ENCODE measurements at places on chromosomes 1 and 21.

DNA sequence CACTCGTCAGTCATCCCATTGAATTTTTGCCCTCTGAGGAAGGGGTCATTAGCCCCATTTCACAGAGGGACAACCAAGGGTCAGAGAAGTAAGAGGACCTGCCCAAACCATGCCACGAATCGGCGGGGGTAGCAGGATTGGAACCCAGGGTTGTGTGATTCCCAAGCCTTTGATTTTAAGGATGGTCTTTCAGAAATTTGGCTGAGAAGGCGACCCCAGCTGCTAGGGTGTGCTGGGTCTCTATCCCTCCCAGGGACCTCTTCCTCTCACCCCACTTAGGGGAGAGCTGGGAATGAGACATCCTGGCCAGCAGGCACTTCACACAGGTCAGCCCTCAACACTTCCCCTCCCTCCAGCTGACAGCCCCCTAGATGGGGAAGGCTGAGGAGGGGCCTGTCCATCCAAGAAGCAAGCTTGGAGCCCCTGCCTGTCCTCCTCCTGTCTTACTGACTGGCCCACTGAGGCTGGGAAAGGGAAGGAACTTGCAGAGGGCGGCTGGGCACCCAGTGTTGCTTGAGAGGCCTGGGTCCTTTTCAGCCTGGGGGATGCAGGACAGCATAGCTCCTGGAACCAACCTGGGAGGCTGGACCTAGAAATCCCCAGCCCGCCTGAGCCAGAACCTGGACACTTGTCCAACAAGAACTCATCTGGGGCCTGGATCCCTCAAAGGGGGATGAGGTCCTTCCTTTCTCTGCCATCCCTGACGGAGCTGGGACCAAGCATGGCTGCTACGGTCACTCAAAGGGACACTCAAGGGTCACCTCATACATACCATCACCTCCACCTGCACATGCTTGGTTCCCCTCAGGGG is 1.7 kb downstream of the SDC3 start:
- no peak for DNase-seq

DNA sequence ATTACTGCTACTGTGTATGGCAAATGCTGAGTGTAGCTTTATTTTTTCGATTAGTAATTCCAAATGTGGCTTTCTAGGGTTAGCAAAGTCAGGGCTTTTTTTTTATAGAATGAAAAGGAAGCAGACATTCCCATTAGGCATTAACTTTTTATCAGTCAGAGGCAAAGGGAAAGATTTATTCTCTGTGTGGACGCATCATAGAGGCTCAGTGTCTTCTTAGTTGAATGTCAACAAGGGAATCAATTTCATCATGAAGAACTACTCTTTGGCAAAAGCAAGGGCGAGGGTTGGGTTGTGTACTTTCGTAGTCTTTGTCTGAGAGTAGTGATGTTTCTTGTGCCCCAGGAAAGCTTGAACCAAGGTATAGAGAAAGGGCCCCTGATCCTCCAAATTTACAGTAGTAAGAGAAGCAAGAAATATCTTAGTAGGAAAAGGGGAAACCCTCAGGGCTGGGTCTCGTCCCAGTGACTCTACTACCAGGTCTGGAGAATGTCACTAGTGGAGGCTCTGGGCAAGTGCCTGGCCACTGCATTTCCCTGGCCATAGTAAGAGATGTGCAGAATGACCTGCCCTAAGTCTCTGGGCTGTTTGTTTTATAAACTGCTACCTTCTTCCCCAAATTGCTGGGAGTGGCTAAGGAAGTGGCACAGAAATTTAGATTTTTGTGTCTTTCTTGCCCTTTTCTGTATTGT is 30.0 kb upstream of the MACF1 start:
- no peak for DNase-seq

GRCh38 chr1:33636209-33636608 is 163.8 kb downstream of the ZSCAN20 start:
- DNase-seq, result no peak

- no peak for DNase-seq
These were observed 68.7 kb upstream of the CNTN2 start for GRCh38 chr1:204974327-204974726.

GRCh38 chr1:21579791-21580190 is 70.6 kb downstream of the ALPL start:
- no peak for DNase-seq

- DNase-seq, result no peak
These were observed 118.6 kb upstream of the KAZN start for GRCh38 chr1:14479865-14480264.

- no peak for DNase-seq
These were observed 99.5 kb downstream of the BCAR3 start for GRCh38 chr1:93581917-93582850.

DNA sequence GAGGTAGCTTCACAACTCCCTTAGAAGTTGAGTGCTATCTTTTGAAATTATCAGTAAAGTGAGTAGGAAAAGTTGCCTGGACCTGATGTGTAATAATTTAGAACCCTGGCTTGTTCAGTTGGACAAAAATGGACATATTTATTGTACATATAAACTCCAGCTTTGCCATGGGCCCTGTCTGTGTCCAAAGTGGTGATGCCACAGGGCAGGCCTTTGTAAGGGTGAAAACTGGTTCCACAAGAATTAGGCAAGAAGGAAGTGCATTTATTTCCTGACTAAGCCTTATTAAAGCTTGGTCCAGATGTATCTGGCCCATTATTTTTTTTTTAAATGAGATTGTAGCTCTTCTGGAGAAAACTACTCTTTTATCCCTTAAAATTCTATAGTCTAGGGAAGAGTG is 47.9 kb downstream of the MACO1 start:
- DNase-seq, result no peak

DNA sequence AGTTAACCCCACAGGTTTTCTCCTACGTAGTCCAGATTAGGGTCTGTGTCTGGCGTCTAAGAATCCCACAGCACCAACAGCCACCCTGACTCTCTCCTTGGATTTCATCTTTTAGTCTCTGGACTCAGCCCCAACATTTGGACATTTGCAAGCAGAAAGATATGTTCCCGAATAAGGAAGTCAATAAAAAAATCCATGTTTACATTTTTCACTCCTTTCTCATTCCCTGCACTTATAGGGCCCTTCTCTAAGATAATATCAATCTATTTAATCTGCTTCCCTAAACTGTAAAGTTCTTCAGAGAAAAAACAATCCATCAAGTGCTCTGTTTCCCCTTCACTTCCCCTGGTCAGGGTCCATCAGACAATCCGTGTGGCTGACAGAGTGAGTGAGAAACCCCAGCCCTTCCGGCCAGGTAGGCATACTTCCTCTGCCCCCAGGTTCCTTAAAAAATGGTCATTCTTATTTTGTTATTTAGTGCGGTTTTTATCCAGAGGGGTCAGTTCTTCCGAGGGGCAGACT is 105.9 kb upstream of the CDC42BPA start:
- no peak for DNase-seq

- peak; percentile 75 for DNase-seq
These were observed 24.7 kb downstream of the CDK18 start for GRCh38 chr1:205528887-205529825.

- DNase-seq, result no peak
These were observed 4.2 kb upstream of the ANGPTL7 start for GRCh38 chr1:11184973-11185372.

GRCh38 chr1:76625886-76626678 is 241.2 kb upstream of the ST6GALNAC5 start:
- DNase-seq, result no peak

GRCh38 chr1:108075055-108075454 is 110.1 kb upstream of the VAV3 start:
- no peak for DNase-seq

DNA sequence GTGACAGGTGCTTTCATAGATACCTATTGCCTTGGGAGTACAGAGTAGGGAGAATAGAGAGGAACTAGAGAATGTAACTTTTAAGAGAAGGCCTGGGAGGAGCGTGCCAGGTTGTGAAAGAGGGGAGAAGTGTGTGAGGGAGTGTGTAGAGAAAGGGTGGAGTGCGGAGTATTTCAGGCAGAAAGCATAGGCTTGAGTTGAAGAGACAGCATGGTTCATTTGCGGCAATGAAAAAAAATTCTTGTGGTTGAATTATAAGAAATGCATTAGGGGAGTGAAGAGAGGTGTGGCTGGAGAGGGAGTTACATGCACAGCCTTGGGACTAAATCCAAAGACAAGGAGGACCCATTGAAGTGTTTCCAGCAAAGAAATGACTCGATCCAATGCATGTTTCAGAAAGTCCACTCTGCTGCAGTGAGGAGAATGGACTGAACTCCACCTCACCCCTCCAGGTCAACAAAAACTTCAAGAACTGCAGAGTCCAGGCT is 81.7 kb upstream of the ADAM30 start:
- no peak for DNase-seq

DNA sequence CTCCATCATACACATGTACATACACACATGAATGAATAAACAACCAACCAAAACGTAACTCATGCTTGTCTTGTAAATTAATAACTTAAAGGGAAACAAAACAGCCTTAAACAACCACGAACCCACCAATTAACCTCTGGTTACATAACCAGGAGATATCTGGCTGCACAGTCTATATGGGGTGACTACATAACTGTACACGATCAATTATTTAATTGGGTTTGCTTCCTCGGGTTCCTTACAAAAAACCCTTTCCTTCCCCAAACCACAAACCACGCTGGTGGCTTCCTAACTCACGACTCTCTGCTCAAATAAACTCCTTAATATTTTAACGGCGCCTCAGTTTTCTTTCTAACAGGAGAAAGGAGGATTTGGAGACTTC is 744 bp downstream of the ZNF670 start:
- no peak for DNase-seq

DNA sequence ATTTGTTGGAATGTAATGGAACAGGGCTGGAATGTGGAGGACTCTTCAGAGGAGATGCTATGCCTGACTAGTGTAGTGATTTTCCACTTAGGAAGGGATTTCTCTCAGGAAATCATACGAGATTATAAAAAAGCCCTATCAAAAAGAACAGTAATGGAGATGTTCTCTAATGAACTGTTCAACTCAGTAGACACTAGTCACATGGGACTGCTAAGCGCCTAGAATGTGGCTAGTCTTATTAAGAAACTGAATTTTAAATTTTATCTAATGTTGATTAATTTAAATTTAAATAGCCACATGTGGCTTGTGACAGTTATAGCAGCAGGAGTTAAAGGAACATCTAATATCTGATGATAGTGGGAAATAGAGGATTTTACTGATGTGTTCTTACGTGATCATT is 94.0 kb downstream of the SLC35F3 start:
- DNase-seq, result no peak

DNA sequence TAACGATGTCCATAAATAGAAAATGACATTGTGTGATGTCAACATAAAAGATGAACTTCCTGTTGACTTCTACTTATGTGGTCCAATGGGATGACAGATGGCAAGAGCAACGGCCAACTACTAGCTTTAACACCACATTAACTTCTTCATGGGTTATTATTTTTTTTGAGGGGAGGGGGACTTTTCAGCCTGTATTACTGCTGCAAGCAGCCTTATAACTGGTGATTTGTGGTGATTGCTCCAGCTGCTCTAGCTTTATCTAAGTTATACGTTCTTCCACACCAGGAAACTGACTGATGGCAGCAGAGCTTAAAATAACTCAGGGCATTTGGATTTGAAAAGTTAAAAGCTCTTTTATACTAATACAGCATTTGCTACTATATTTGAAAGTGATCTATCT is 228.8 kb upstream of the B3GALT2 start:
- no peak for DNase-seq

GRCh38 chr1:33392639-33393038 is 38.3 kb downstream of the PHC2 start:
- no peak for DNase-seq

DNA sequence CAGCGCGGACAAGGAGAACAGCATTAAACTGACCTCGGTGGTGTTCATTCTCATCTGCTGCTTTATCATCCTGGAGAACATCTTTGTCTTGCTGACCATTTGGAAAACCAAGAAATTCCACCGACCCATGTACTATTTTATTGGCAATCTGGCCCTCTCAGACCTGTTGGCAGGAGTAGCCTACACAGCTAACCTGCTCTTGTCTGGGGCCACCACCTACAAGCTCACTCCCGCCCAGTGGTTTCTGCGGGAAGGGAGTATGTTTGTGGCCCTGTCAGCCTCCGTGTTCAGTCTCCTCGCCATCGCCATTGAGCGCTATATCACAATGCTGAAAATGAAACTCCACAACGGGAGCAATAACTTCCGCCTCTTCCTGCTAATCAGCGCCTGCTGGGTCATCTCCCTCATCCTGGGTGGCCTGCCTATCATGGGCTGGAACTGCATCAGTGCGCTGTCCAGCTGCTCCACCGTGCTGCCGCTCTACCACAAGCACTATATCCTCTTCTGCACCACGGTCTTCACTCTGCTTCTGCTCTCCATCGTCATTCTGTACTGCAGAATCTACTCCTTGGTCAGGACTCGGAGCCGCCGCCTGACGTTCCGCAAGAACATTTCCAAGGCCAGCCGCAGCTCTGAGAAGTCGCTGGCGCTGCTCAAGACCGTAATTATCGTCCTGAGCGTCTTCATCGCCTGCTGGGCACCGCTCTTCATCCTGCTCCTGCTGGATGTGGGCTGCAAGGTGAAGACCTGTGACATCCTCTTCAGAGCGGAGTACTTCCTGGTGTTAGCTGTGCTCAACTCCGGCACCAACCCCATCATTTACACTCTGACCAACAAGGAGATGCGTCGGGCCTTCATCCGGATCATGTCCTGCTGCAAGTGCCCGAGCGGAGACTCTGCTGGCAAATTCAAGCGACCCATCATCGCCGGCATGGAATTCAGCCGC is 2.5 kb downstream of the S1PR1 start:
- DNase-seq, result peak; percentile 72

- DNase-seq, result no peak
These were observed 37.7 kb upstream of the LRRN2 start for GRCh38 chr1:204723131-204723787.

- no peak for DNase-seq
These were observed 78.6 kb upstream of the ACTL8 start for GRCh38 chr1:17676387-17677060.

DNA sequence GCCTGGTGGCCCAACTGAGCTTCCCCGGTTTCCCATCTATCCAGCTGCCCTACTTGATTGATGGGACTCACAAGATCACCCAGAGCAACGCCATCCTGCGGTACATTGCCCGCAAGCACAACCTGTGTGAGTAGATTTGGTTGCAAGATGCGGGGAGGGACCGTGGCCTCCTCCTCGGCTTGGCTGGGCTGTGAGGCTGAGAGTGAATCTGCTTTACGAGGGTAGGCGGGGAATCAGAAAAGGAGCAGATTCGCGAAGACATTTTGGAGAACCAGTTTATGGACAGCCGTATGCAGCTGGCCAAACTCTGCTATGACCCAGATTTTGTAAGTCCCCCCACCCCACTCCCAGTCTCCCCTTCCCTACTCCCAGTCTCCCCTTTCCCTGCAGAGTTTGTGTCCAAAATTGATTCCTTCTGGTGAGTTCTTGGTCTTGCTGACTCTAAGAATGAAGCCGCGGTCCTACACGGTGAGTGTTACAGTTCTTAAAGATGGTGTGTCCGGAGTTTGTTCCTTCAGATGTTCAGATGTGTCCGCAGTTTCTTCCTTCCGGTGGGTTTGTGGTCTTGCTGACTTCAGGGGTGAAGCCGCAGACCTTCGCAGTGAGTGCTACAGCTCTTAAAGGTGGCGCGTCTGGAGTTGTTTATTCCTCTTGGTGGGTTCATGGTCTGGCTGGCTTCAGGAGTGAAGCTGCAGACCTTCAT is 1.5 kb downstream of the GSTM2 start:
- DNase-seq, result no peak

All from CD4-positive, alpha-beta T cell treated with Interleukin-2 at 100 ng/mL for 4 hours (primary cell).